ENCODE measurements at places on chromosomes 1 and 21. TPM values are rescaled to one million over a fixed set of nuclear protein-coding genes. Genes with fewer than 3 reads are reported as not detected.

The LCE1B gene
- total RNA-seq, result not detected

The ACTRT2 gene
- total RNA-seq, result not detected

The PLCH2 gene
- total RNA-seq, result 27.9 TPM

The AMY1C gene
- total RNA-seq, result not detected

The ZNF496 gene
- total RNA-seq, result 23.6 TPM

The ADORA1 gene
- total RNA-seq, result not detected

The KCNT2 gene
- total RNA-seq, result not detected

The REN gene
- not detected for total RNA-seq

The MPZ gene
- total RNA-seq, result 6.1 TPM

The INSRR gene
- total RNA-seq, result 0.07 TPM

The GPR3 gene
- 0.21 TPM for total RNA-seq

The PRR9 gene
- total RNA-seq, result not detected

The AMIGO1 gene
- total RNA-seq, result 16.9 TPM

The GJA4 gene
- not detected for total RNA-seq

The CD2 gene
- 209 TPM for total RNA-seq

The LRRIQ3 gene
- 0.98 TPM for total RNA-seq

The C4BPA gene
- not detected for total RNA-seq

The RIIAD1 gene
- not detected for total RNA-seq

The F5 gene
- total RNA-seq, result 9.7 TPM

The OR10Z1 gene
- not detected for total RNA-seq

The CEP350 gene
- total RNA-seq, result 81.3 TPM

The DMRTA2 gene
- not detected for total RNA-seq

The GJB3 gene
- total RNA-seq, result not detected

The LRRN2 gene
- total RNA-seq, result not detected

The VCAM1 gene
- not detected for total RNA-seq

The RAB25 gene
- 0.79 TPM for total RNA-seq

The FAM167B gene
- total RNA-seq, result 1.0 TPM

The NR5A2 gene
- total RNA-seq, result 0.19 TPM

The HHIPL2 gene
- 1.0 TPM for total RNA-seq

The ADAMTSL4 gene
- 0.66 TPM for total RNA-seq

The FCRL1 gene
- total RNA-seq, result 5.1 TPM

The ADCY10 gene
- 0.06 TPM for total RNA-seq

The RAVER2 gene
- 0.76 TPM for total RNA-seq
